ENCODE measurements at places on chromosomes 6 and 20.

DNA sequence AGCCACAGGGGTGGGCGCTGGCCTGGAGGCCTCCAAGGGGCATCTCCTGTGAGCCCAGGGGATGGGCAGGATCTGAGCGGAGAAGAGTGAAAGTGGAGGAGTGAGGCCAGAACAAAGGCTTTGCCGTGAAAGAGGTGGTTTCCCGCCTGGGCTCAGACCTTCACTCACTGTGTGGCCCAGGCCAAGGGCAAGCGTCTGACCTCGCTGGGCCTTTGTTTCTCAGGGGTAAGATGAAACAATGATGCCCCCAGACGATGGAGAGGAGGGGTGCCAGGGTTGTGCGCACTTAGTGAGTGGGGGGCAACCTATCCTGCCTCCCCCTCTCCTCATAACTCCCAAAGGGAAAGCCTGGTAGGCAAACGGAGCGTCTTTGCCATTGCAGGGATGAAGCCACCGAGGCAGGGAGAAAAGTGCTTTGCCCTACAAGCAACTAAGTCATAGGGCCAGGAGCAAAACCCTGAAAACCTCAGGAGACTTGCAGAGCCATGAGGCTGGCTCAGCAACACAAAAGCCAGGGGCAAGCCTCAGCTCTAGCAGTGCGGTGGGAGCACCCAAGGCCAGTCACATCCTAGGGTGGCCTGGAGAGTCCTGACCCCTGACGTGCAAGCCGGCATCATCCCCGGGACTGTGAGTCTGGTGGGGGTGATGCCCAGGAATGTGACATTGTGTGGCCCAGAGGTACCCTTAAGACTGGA is 897 bp upstream of the STMN3 start:
- DNase-seq = no peak

DNA sequence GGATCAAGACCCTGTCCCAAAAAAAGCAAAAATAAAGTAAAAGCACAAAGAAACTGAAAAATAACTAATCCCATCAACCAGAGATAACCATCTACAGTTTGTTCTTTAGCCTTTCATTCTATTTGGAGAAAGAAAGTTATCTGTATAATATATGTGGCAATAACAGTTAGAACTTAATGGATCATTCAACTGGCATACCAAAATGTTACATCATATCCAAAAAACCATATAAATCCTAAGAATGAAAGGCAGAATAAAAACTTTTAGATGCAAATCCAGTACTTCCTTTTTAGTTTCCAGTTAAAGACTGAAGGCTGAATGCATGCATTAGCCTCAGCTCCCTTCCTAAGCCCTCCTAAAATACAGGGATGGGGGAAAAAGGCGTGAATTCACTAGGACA is 25.2 kb downstream of the ILRUN start:
- no peak for DNase-seq

DNA sequence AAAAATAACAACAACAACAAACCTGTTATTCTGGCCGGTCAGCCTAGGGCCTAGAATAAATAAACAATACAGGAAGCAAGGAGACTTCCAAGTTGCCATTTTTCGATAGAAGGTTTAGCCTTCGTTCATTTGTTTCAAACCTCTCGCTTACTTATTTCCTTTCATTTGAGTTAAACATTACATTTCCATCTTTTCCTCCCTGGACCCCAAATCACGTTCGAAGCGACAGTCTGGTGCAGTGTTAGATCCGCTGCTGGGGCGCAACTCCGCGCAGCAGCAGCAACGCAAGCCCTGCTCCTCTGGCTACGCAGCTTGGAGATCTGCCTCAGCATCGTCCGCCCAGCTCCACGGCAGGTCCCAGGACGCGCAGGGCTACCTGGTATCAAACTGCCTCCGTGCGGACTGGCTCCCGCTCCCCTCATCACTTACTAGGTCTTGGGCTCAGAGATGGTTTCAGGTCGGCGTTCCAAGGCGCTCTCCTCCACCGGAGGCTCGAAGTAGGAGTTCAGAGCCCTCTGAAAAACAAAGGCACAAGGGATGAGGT is 530 bp downstream of the TDP2 start:
- no peak for DNase-seq

- no peak for DNase-seq
These were observed 30.4 kb downstream of the SRSF3 start for GRCh38 chr6:36624461-36625157.

DNA sequence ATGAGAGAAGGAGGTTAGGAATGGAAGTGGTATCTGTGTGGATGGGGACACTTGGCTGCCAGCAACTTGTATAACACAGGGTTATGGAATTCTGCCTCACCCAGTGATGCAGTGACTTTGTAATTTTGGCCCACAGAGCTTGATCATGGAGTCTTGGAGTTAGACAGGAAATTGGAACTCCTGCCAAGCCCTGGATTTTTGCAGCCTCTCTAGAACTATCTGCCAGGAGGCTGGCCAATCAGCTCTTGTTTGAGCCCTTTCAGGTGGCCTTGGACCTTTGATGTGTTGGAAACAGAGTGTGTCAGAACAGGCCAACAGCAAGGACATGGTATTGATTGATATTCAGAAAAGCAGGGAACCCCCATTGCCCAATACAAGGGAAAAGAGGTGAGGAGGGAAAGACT is 157.7 kb upstream of the GGTLC1 start:
- no peak for DNase-seq

- DNase-seq = no peak
These were observed 225.5 kb downstream of the EYA4 start for GRCh38 chr6:133466680-133467079.

- no peak for DNase-seq
These were observed 73.3 kb downstream of the PCSK2 start for GRCh38 chr20:17300113-17300512.

DNA sequence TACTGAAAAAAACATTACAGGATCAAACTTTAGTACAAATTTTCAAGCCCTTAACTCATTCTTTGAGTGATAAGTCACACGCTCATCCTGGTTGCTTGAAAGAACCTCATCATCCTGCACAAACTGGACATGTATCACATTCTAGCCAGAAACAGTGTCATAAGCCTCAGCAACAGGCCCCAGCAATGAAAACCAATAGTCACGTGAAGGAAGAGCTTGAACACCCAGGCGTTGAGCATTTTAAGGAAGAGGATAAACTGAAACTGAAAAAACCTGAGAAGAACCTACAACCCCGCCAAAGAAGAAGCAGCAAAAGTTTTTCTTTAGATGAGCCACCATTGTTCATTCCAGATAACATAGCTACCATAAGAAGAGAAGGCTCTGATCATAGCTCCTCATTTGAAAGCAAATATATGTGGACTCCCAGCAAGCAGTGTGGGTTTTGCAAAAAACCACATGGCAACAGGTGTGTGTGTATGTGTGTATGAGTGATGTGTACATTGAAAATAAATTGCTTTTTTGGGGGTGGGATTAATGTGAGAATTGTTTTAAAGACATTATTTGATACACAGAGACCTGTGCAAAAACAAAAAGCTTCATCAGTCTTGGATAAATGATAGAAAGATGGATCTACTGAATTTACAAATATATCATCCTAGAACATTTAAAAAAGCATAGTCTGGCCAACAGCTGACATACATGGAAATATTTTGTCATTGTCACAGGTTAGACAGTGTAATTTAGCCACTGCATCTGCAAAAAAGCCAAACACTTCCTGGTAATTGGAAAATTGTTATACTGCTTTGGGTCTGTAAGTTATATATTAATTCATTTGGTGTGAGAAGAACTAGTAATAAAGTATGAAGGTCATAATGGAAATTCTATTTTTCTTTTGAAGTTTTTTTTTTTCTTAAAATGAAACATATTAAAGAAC is 50.1 kb downstream of the PHF3 start:
- DNase-seq = no peak

DNA sequence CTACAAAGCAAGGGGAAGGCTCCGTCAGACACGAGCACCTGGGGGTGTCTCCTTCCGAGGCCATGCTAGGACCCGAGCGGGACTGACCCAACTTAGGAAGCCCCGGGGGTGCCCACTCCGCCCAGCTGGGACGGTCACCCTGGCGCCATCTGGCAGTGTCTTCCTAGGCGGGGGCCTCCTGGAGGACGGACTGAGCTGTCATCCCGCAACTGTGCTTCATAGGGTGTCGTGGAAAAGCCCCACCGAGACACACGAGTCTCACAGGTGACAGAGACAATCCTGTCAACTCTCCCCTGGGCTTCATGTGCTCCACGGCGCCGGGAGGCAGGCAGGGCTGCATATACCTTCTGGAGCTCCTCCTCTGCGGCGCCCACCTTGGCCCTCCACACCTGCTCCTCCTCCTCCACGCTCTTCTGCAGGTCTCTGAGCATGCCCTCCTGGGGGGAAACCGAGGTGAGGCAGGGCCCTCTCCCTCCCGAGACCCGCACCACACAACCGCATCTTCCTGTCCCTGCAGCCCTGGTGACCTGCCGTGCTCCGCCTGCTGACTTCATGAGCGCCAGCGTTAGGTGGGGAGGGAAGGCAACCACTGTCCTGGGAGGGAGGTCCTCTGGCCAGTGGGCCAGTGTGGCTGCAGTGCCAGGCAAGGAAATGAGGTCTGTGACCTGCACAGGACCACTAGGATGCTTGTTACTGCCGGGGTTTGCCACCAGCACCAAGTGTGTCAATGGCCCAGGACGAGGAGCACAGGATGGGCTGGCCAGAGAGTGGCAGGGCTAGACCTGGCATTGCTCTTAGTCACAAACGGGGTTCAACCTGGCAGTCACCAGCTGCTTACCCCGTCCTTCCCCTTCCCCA is 50.7 kb downstream of the DSTN start:
- no peak for DNase-seq

- no peak for DNase-seq
These were observed 7.1 kb downstream of the CCND3 start for GRCh38 chr6:41934278-41935192.

Data from T-helper 9 cell (primary cell).